Osteoblast (primary cell): ENCODE measurements at places on chromosomes 13 and 19. TPM values are rescaled to one million over a fixed set of nuclear protein-coding genes. Genes with fewer than 3 reads are reported as not detected.

The SLC46A3 gene
- total RNA-seq: 10.6 and 11.2 TPM in 2 replicates

The ZNF230 gene
- total RNA-seq: 7.1 and 7.2 TPM in 2 replicates

The PDCD5 gene
- 46.0 and 51.0 TPM in 2 replicates for total RNA-seq

The PTPRS gene
- total RNA-seq: 218 and 227 TPM in 2 replicates

DNA sequence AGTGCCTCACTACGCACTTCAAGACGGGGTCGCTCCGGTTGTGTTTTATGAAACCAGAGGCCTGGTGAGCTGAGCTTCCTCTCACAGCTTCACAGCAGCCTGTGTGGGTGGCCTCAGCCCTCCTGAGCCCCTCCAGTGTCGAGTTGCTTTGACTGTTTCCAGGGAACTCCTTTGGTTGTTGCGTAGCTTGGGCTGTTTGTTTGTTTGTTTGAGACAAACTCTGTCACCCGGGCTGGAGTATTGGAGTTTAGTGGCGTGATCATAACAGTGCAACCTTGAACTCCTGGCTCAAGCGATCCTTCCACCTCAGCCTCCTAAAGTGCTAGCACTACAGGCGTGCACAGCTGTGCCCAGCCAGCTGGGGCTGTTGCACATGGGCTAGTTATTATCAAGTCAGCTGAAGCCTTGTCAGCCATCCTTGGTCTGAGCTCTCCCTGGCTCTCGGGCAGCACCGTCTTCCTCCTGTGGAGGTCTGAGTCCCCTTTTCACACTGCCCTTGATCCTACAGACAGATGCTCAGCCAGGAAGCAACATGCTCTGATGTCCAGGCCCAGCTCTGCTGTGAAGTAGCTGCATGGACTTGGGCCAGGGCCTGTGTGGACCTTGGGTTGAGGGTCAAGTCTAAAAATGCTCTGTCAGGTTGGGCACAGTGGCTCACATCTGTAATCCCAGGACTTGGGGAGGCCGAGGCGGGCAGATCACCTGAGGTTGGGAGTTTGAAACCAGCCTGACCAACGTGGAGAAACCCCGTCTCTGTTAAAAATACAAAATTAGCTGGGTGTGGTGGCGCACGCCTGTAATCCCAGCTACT is 10.2 kb downstream of the DOT1L start:
- DNase-seq: peak; percentile 60

DNA sequence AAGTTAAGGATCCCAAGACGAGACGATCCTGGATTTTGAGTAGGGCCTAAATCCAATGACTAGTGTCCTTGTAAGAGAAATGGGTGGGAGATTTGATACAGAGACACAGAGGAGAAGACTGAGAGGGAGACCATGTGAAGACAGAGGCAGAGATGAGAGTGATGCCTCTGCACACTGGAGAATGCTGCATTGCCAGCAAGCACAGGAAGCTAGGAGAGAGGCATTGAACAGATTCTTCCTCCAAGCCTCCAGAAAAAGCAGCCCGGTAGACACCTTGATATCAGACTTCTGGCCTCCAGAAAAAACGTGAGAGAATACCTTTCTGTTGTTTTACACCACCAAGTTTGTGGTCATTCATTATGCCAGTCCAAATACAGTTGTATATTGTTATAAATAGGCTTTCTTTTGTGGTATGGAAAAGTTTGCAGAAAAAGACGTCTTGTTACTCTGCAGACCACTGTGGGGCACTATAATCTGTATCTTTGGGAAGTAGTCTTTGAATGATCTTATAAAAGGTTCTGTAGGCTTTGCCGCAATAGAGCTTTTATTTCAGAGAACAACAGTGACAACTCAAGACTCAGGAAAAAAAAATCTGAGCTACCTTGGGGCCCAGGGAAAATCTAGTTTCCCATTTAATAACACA is 17.9 kb upstream of the RFC3 start:
- DNase-seq: peak; percentile 52

DNA sequence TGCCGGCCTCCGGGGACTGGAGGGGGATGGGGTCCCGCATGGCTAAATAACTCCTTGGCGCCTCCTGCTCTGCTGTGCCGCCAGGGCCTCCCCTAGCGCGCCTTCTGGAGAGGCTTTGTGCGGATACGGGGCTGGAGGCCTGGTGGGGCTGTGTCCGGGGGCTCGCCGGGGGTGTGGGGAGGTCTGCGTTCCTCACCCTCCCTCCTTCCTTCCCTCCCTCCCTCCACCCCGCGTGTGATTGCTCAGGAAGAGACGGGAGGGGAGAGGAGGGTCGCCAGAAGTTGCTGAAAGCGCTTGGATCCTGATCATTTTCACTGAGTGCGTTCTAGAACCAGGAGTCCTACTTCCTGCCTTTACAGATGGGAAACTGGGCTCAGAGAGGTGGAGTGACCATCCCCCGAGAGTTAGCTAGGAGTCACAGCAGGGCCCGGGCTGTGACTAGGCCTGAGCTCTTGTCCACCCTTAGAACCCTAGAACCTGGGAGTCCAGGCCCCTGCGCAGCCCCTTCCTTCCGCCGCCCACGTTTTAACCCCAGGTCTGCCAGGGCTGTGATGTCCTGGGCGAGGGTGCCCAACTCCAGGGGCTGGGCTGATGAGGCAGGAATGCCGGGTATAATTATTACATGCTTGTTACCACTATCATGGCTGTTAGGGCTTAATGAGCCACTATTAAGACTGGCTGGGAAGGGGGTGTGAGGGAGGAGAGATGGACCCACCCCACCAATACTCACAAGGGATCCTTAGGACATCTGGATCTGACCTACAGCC is 782 bp upstream of the JUND start:
- no peak for DNase-seq

GRCh38 chr13:33100886-33101285 is 84.7 kb downstream of the KL start:
- no peak for DNase-seq

DNA sequence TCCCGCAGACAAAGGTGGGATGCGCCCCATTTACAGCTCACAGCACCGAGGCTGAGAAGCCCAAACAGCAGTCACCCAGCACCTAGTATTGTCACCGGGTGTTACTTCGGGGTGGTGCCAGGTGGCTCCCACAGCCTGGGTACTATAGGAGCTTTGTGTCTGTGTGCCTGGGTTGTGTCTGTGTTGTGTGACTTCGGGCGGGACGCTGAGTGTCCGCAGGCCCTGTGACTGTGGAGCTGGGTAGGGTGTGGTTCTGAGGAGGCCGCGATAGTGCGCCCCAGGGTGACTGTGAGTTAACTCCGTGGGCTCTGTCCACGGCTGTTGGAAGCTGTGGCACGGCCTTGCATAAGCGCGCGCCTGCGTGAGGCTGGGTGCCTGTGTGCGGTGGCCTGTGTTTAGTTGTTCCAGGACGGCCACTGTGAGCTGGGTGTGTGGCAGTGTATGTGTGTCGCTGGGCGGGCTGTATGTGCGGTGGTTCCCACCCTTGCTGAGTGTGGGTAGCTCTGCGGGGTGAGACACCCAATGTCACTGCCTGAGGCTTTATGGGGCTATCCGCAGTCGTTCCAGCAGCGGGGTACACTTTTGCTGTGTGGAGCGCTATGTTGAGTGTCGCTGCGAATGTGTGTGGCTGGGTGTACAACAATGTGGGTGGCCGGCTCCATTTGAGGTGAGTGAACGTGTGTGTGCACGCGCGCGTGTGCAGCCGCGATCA is 559 bp upstream of the SSBP4 start:
- peak; percentile 87 for DNase-seq

DNA sequence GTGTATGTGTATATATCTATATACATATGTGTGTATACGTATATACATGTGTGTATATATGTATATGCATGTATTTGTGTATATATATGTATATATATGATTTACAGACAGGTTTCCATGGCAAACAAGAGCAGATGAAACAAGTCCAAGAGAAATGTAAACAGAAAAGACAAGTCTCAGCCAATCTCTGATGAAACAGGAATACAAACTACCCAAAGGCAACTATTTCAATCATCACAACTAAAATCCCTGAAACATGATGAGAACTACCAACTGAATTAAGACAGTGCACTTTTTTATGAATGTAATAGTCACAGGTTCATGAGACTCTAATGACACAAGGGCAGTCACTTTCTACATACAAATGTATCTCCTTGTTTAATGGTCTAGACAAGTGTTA is 140.2 kb downstream of the TNFRSF19 start:
- no peak for DNase-seq

DNA sequence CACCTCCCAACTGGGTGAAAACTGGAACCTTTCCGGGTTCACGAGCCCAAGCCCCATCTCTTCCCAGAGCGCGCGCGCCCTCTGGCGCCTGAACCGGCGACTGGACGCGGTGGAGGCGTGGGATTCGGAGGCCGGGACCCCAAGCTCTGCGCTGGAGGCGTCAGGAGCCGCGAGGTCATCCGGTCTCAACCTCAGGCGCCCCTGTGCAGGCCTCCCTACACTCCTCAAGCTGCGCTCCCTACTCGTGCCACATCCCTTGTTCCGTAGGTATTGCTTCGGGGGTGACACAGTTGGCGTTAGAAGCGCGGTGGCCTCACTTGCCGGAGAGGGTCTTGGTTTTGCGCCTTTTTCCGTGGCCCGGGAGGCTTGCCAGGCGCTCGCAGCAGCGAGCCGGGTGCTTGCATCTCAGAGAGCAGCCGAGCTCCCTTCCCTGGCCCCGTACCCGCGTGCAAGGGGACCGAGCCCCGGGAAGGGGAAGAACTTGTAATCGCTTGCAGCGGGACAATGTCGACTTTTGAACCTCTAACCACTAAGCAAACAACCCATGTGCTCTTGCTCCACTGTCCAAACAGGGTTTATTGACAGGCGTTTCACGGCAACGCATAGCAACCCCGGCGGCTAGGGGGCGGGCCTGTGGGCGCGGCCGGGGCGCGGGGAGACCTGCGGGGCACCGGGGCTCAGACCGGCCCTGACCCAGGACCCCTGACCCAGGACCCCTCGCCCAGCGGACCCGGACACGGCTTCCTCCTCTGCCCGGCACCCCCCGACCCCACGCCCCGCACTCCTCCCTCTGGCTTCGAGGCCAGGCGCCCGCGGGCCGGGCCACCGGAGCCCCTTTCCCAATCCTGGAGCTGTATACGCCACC is 8.5 kb downstream of the CDX2 start:
- DNase-seq: peak; percentile 94

DNA sequence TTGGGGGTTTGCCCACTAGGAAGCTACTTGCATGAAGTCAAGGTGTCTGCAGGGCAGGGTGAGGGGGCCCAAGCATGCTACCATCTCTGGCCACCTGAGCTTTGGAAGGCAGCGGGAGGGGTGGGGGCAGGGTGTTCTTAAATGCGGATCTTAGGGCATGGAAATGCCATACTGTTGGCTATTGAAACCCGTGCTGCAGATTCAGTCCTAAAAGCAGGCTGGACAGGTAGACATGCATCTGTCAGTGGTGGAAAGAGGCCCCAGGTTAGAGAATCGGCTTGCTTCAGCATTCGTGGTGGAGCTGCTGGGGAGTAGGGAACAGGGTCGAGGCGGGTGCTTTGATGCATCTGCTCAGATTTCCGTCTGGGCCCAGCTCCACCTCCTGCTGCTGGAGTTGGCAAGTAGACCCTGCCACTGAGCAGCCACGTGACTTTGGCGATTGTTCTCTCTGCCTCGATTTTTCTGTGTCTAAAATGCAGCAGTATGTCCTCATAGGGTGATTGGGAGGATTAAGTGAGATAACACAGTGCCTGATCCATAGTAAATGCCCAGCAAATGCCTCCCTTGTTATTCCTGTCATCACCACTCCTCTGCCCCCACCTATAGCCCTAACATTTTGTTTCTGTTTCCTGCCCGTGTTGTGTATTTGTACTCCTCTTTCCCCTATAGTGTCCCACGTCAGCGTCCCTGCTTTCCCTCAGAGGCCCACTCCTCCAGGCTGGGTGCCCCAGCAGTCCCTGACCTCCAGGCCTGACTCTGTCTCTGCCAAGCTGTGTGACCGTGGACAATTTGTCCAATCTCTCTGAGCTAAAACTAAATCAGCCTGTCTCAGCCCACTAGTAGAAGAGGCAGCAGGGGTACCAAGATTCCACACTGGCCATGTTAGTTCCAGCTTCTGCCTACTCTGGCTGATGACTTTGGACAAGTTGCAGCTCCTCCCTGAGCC is 5.8 kb downstream of the PPP1R37 start:
- no peak for DNase-seq
